Dermis blood vessel endothelial cell (primary cell): ENCODE measurements at places on chromosomes 1 and 21.

DNA sequence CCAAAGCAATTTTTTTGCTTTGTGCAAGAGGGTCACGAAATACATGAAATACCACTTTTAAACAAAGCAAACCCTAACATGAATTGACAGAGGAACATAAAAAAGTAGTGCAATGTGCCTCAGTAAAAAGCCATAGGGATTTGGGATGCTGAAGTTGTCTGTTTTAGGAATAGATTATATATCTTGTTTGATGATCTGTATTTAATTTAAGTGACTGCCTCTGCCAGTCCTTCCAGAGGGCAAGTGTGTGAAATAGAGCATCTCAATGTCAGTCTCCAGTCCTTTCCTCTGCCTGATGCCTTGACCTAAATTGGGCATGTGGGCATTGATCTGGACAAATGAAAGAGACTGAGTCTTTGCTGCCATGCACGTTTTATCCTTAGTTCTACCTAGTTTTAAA, 222.8 kb downstream of the PTPRC start:
- no peak for DNase-seq

- DNase-seq: no peak
Observed at GRCh38 chr1:32884032-32884372, 2.3 kb upstream of the HPCA start.

DNA sequence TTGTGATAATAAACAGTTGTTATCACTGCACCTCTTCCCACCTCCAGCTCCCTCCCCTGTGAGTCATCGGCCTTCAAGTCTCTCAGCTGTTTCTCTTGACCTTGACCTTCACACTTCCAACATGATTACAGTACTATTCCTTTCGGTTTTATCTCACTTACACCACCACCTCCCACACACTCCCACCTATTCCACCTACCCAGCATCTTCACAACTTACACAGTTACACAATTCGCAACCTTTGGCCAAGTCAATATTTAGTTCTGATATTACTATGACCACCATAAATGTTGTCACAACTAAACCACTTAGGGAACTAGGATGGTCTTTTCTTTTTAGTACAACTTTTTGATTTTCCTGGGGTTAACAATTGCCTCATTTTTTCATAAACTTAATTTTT, 60.2 kb downstream of the RIPK4 start:
- peak; percentile 41 for DNase-seq

DNA sequence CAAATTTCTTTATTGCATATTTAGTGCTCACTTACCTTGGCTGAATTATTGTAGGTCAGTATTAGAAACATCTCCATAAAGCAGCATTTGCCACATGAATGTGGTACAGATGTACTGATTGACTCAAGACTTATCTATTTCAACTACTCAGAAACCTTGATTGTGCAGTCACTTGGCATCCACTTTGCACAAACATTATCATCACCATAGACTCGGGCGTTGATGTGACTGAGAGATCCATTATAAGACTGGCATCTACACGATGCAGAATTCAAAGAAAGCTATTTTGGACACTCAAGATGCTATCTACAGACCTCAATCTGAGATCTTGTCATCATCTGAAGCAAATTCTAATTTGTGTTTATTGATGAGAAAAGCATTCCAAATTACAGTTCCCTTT, 102.8 kb upstream of the USP25 start:
- DNase-seq: no peak

- DNase-seq: no peak
Observed at GRCh38 chr21:45482899-45483821, 59.1 kb downstream of the SLC19A1 start.

GRCh38 chr1:63668298-63668697, 75.1 kb downstream of the PGM1 start:
- DNase-seq: no peak

DNA sequence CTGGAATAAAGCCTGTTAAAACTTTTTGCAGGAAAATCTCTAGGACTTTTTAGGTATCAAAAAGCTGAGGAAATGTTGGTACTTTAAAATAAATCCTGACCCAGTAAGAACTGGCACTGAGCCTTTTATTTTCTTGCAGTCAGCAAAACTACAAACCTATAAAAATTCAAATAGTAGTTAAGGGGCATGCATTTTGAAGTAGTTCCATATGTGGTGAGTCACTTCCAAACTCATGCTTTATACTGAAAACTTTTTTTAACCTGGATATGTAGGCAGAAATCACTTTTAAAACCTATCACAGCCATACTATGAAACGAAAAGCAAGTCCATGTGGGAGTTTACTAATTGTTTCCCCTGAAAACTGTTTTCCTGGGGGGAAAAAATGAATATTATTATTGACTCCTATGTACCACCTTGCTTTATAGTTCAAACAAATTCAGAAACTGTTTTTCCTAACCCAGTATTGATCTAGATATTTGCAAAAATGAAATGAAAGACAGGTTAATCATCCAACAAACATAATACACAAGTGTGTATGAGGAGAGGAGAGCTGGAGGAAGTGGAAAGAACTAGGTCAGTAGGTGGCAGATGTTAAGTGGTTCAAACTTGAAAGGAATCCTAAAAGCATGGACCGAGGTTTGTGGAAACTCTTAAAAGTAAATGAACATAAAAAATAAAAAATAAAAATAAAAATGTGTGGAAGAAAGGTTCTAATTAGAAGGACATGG, 30.5 kb downstream of the NRIP1 start:
- peak; percentile 23 for DNase-seq

DNA sequence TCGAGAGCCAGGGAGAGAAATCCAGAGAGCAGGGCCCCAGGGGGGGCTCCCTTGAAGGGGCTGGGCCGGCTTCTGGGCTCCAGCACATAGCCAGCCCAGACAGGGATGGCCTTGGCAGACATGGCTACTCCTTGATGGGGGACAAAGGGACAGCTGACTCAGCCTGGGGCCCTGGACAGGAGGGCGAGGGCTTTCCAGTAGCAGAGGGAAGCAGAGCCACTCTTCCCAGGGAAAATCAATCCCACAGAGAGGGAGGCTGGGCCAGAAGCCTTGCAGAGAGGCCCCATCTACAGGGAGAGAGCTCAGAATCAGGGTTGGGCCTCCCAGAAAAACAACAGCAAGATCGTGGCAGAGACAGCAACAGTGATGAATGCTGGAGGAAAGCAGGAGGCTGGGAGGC, 15.6 kb downstream of the IGFN1 start:
- no peak for DNase-seq

DNA sequence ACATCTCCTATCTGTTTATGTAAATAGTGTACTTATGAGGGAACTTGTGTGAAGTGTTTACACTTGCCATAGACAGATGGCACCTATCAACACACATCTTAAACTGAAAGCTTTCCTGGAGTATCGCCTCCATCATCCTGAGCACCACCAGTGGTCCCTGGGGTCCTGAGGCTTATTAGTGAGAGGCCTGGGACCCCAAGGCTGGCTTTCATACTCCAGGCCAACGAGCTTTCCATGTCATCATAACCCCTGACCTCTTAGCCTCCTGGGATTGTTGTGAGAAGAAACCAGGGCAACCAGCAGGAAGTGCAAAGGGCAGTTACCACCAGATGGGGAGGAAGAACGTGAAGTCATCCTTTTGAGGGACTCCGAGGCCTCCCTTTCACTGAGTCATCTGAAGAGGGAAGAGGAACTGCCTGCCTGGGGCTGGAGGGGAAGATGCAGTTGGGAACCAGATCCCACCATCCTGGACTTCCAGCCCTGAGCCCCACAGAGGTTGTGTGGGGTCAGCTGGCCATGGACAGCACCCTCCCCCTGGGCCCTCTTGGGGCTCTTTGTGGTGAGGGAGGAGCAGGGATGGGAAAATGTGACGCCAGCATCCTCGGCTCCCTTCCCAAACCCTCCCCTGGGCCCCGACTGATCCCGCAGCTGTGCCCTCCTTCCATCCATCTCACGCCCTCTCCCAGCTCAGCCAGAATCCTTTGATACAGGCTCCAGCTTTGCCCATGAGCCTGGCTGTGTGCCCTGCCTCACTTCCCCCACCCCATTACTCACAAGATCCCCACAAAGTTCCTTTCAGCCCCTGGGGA, 5.8 kb downstream of the INKA2 start:
- peak; percentile 96 for DNase-seq

- no peak for DNase-seq
Observed at GRCh38 chr1:30196457-30196856, 526.9 kb downstream of the MATN1 start.

DNA sequence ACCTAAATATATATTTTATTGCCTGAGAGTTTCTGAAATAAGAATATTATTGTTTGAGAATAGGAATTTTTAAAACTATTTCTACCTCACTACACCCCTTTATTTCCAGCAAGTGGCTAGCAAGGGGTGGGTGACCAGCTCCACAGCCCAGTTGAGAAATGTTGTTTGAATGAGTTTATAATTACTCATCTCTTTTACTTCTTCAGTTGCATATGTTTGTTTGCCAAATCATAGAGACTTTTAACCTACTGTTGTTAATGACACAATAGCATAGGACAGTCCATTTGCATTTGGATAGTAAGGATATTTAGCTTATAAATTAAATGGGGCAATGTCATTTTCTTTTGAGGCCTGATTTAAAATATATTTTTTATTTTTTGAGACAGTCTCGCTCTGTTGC, 127.8 kb downstream of the NRDC start:
- no peak for DNase-seq

GRCh38 chr1:11880181-11880575, 21.4 kb upstream of the NPPB start:
- DNase-seq: no peak

GRCh38 chr1:107534632-107535031, 393.8 kb downstream of the NTNG1 start:
- no peak for DNase-seq

DNA sequence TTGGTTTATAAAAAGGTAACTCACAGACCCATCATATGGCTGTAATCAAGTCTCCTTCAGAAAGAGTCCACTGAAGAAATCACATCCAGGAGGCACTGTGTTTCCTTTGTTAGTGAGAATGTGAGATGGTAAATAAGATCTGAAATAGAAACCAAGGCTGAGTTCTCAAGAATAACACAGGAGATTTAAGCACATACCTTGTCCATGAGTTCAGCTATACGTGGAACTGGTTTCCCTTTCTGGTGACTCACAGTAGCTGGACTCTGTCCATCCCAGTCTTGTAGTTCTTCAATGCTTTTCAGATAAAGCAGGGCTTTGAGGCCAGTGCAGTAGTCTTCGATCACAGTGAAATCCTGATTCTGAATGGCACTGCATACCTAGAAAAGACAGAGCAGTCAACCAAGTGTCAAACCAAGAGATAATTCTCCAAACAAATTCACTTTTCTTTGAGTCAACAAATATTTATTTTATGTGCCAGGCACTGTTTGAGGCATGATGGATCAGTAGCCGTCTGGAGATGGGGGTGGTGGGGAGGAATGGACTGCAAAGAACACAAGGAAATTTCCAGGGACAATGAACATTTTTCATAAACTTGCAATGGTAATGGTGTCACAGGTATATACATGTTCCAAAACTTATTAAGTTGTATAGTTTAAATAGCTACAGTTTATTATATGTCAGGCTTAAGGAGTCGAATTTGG, 471.4 kb downstream of the PTBP2 start:
- DNase-seq: peak; percentile 93

- DNase-seq: peak; percentile 44
Observed at GRCh38 chr1:151993084-151993733, 450 bp downstream of the S100A10 start.

DNA sequence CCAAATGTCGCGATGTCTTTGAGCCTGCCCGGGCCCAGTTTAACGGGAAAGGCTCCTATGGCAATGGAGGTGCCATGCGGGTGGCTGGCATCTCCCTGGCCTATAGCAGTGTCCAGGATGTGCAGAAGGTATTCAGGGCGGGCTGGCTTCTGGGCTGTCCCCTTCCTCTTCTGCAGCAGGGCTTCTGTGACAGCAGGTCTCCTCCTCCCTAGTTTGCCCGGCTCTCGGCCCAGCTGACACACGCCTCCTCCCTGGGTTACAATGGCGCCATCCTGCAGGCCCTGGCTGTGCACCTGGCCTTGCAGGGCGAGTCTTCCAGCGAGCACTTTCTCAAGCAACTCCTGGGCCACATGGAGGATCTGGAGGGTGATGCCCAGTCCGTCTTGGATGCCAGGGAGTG, 3.0 kb downstream of the ADPRS start:
- DNase-seq: no peak

GRCh38 chr1:177995369-177995768, 25.5 kb upstream of the SEC16B start:
- no peak for DNase-seq

DNA sequence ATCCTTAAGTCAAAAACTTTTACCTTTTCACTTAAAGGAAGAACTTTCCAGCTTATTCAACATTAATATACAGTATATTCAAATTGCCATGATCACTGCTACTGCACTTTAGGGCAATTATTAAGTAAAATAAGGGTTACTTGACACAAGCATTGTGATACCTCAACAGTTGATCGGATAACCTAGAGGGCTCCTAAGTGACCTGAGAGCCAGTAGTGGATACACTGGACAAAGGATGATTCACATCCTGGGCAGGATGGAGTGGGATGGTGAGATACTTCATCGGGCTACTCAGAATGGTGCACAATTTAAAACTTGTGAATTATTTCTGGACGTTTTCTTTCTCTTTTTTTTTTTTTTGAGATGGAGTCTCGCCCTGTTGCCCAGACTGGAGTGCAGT, 54.5 kb upstream of the PPM1J start:
- peak; percentile 55 for DNase-seq

DNA sequence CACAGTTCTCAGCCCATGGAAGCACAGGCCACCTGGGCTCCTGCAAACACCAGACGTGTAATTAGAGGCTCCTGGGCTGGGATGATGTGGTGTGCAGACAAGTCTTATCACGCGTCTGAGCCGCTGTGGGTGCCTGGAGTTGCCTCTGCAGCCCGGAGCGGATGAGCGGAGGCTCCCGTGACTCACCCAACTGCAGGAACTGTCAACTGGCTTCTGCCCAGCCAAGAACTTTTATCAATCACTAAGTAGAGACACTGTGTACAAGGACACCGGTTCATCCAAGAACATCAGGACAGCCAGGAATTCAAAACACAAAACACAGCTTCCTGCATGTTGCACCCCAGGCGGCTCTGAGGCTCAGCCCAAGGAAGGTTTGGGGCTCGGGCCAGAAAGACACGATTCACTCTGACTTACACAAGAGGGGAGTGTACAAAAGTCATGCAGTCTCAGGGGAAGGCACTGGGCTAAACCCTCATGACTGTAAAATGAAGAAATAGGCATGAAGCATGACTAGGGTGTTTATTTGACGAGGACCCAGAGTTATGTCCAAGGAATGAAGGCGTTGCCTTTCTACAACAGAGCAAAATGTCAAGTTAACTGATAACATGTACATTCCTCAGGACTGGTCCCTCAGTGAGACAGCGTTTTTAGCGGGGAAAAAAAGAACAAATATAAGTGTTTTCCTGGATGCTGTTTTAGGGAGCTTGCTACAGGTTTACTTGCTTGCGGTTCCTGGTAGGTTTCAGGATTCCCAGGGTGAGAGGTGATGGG, 21.1 kb downstream of the ERRFI1 start:
- peak; percentile 79 for DNase-seq

GRCh38 chr21:45453308-45453950, 48.5 kb downstream of the COL18A1 start:
- no peak for DNase-seq

GRCh38 chr1:214634267-214634666, 31.3 kb downstream of the CENPF start:
- DNase-seq: no peak

DNA sequence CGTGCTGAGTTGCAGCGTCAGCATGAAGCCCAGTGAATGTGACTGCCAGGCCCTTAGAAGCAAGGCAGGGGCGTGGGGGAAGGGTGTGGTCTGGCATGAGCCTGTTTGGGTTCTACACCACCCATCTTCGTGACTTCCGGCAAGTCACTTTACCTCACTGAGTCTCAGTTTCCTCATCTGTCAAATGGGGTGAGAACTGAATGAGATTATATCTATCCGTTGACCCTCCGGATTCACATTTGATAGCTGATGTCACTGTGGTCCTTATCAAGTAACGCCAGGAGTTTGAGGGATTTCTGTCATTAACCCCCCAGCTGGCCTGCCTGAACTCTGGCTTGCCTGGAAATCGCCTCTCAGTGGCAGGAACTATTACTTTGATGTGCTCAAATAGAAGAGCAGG, 15.6 kb downstream of the MRPL37 start:
- DNase-seq: no peak
